Bladder microvascular endothelial cell (primary cell): ENCODE measurements at places on chromosomes 7 and 10. TPM values are rescaled to one million over a fixed set of nuclear protein-coding genes. Genes with fewer than 3 reads are reported as not detected.

ITIH2 gene
- total RNA-seq = not detected in 2 replicates

CALY gene
- total RNA-seq = not detected in 2 replicates

BMPER gene
- 0.16 and 5.4 TPM in 2 replicates for total RNA-seq

FAM3C gene
- 26.2 and 63.9 TPM in 2 replicates for total RNA-seq

THNSL1 gene
- total RNA-seq = 1.1 and 2.9 TPM in 2 replicates
